ENCODE measurements at places on chromosomes 3 and 15.

GRCh38 chr3:107753494-107753893, 230.7 kb downstream of the BBX start:
- peak; percentile 44 for DNase-seq

- no peak for DNase-seq
Measured at GRCh38 chr3:61518590-61518989, 42.8 kb upstream of the PTPRG start.

GRCh38 chr3:147589016-147589415, 179.9 kb downstream of the ZIC1 start:
- DNase-seq: no peak

DNA sequence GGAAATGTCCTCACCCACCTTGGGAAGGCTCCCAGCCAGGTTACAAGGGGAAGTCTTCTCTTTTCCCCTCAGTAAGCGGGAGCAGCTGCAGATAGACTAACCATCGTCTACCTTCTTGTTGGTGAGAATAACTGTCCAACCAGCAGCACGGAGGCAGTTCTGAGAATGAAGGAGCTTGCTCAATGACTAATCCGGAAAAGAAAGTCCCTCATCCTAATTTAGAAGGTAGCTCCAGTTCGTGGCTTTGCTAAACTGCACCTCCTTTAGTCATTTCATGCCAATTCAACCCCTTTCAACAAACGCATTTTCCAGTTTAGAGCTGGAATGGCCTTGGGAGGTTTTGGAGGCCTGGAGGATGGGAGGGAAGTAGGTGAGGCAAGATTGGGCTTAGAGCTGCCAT, 527.4 kb upstream of the PROK2 start:
- DNase-seq: no peak

GRCh38 chr3:6421666-6422445, 439.1 kb upstream of the GRM7 start:
- DNase-seq: no peak

DNA sequence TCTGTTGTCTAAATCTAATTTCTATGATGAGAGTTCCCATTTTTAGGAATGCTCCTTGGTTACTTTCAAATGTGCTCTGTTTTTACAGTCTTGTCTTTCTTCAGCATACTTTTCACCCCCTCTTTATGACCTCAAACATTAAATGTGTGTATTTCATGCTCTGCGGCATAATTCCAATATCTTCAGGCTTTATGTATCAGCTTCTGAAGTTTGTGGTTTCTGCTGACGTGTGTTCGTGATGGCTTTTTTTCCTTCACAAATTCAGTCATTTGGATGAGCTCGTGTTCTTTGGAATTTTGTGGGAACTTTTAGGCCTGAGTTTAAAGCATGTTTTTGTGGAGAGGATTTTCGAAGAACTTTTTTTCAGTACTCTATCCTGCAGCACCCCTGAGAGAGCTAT, 97.7 kb upstream of the CHRNA7 start:
- DNase-seq: no peak

- DNase-seq: no peak
Measured at GRCh38 chr3:49385617-49386016, 26.2 kb downstream of the RHOA start.

GRCh38 chr15:45594319-45594718, 7.1 kb downstream of the BLOC1S6 start:
- DNase-seq: no peak

DNA sequence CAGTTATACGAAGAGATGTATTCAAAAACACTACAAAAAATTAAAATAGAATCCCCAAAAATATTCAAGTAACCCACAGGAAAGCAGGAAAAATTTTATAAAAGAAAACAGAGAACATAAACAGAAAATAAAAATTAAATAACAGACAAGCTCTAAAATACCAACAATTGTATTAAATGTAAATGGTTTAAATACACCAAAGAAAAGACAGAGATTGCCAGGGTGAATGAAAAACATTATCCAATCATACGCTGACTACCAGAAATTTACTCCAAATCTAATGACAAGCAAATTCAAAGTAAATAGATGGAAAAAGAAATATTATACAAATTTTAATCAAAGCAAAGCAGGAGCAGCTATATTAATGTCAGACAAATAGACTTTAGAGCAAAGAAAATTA, 103.6 kb downstream of the BOC start:
- DNase-seq: no peak

GRCh38 chr3:94365006-94365405, 302.1 kb downstream of the NSUN3 start:
- no peak for DNase-seq

DNA sequence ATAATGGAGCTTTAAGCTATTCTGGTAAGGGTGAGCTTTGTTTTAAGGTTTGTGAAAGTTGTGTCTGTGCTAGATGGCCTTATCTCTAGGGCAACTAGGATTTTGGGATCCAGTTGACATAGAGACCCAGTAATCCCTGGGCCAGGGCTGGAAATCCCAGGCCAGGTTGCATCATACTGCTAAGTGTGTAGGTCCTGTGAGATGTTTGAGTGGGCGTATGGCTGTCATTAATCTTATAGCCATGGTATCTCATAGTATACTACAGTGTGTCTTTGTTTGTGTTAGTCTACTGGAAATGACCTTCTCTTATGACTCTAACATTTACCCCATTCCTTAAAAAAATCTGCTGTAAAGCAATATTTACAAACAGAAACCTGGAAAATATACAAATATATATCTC, 151.4 kb downstream of the CACNA2D3 start:
- DNase-seq: no peak

GRCh38 chr3:197882586-197882985, 67.4 kb upstream of the RPL35A start:
- no peak for DNase-seq

DNA sequence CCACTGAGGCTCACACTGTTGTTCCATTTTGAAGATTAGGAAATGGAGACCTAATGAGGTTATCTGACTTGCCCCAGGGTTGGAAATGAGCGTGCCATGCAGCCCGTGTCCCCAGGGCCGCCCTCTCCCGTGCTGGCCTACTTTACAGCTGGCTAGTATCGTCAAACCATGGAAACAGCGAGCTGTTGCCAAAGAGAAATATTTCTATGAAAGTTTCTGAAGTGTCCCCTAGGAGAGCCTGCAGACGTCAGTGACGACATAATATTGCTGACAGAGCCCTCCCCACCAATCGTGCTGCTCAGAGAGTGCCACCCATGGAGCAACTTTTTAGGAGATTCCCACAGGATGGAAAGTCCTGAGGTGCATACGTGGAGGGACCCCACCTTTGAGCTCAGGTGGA, 11.2 kb upstream of the FAM174B start:
- DNase-seq: no peak

DNA sequence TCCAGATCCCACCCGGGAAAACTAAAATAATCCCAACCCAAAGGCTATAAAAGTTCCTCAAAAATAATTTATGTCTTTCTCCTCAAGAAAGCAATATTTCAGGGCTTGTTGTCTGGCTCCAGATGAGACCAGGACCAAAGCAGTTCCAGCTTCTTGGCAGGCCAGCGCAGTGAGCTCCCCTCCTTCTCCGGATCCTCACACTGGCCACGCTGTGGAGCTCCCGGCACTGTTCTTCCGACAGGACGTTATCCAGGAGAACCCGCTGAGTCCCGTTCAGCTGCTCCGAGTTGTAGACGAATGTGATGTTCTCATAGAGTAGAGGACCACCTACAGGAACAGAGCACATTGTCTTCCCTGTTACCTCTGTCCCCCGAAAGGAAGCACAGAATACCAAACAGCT, 146.3 kb downstream of the P3H2 start:
- DNase-seq: no peak

DNA sequence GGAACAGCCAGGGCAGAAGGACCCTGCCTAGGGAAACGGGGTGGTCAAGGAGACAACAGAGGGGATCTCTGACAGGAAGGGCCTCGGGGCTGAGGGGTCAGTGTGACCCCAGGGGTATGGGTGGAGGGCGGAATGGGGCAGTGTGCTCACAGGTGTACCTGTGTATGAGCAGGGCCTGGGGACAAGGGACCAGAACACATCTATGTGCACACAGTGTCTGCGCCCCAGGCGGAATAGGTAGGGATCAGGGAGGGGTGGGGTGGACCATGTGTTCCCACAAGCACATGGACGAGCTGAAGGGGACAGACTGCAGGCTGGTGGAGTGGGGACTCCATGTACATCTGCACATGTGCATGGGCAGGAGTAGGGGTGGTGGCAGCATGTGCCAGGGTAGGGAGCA, 5.0 kb upstream of the TLR9 start:
- no peak for DNase-seq

- no peak for DNase-seq
Measured at GRCh38 chr15:91336687-91337086, 236.6 kb downstream of the SV2B start.

- DNase-seq: no peak
Measured at GRCh38 chr3:108171106-108171505, 51.1 kb downstream of the IFT57 start.

DNA sequence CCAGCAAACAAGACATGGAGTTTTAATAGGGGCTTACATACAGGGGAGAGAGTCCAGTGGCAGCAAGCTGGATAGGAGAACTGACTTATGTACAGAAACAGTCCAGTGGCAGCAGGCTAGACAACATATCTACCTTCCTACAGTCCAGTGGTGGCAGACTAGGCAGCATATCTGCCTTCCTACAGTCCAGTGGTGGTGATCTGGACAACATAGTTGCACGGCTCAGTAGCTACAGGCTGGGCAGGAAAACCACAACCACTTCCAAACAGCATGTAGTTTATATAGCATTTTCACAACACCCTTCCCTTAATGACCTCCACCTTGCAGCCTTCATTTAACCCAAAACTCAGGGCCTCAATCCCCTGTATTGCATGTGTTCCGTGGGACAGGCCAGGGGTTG, 181.3 kb upstream of the EIF1B start:
- DNase-seq: no peak

DNA sequence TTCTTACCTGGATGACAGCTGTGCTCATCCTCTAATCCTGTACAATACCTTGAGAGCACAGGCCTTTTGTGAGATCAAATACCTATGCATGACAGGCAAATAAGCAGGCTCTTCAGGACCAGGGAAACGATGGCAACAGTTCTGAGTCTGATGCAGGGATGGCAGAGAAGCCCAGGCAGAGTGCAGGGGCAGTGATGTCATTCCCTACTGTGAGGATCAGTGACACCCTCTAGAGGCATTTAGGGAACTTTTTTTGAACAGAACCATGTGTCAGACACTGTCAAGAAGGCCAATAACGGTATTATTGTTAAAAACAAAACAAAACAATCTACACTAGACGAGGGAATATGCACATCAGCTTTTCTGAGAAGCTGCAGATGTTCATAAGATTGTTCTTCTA, 314.8 kb upstream of the CTDSPL start:
- DNase-seq: no peak

GRCh38 chr3:106168962-106169750, 300.3 kb upstream of the CBLB start:
- no peak for DNase-seq

- DNase-seq: no peak
Measured at GRCh38 chr3:42730706-42731420, 28.3 kb upstream of the HHATL start.

- DNase-seq: no peak
Measured at GRCh38 chr3:19248767-19249166, 100.5 kb downstream of the KCNH8 start.

DNA sequence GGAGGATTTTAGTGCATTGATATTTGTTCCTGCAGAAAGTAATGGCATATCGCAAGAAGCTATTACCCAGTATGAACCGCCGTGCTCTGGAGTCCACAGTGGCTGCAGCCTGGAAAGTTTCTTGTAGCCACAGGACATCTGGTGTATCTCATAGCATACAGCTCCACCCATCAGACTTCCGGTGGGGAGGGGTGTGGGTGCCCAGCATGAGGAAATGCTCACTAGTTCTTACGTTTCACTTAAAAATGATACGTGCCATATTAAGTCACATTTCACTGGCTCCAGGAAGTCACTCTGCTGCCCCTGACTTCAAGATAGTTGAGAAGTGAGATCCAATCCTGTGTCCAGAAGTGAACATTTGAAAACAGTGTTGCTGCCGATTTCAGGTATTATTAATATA, 990.4 kb downstream of the GBE1 start:
- no peak for DNase-seq

DNA sequence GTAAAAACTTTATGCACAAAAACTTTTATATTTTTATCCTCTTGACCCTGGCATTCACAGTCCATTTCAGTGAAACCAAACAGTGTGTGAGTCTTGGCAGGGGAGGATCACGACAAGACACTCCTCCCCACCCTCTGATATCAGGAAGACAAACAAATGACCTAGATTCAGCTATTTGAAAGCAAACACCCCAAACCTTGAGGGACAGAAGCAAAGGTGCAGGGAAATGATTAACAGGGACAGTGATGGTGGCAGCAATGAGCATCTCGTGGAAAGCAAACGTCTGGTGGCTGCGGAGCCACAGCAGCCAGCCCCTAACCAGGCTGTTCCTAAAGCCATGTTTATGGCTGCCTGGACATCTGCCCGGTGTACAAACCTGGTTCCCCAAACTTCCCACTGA, 52.1 kb downstream of the FSIP1 start:
- DNase-seq: no peak

DNA sequence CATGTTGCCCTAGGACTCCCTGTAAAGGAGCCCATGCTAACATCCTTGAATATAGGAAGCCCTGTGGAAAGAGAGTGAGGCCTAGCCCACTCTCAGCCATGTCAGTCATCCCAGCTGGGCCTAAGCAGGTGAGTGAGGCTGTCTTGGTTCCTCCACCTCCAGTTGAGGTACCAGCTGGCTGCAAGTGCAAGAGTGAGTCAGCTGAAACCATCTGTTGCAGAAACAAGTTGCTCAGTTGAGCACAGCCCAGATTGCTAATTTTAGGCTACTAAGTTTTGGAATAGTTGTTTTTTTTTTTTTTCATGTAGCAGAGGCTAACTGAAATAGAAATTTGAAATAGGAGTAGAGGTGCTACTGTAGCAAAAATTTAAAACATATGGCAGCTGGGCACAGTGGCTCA, 43.7 kb upstream of the ADPGK start:
- DNase-seq: no peak

DNA sequence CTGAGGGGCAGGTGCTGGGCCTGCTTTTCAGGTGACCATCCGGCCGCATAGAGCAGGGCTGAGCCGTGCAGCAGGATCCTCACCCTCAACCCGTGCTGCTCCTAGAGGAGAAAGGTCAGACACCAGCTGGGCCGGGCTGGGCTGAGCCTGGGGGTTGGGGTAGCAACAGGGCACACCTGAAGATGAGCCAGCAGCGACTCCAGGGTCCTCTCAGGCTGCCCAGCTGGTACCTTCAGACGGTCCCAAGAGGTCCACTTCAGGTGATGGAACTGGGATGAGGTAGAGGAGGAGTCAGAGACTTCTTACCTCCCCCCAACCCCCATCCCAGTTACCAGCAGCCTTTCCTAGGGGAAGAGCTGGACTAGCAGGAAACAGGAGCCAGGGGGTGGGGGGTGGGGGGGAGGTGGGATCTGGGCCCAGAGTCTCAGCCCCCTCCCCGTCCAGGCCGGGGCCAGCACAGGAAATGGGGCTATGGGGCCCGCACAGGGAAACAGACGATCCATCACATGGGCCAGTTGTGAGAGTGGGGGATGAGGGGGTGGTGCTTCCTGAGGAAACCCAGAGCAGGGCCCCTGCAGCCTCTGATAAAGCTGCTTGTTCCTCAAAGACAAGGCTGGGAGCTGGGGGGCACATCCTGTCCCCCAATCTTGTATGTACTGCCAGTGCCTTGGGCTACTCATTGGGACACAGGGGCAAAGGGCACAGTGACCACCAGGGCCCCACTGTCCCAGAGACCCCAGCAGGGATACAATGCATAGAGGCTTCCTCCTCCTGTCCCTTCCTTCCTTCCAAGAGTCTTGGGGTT, 3.0 kb downstream of the INKA1 start:
- peak; percentile 42 for DNase-seq

Measured in WTC11 (cell line).